ENCODE measurements at places on chromosomes 4 and X.

DNA sequence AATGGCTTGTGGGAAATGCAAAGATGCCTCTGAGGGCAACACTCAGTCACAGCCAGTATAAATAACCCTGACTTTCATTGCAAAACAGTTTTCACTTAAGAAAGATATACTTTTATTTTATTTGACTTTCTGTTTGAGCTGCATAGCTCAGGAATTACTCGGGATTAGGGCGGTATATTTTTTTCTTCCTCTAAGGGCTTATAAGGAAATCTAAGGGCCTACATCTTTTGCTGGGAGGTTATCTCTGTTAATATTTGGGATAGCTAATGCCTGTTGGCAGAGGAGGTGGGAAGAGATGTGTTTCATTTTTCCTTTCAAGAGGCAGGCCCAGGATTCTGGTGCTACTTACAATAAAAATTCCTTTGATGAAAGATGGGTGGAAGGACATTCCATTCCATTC, 28.8 kb upstream of the EGFL6 start:
- H3K4me1 ChIP-seq, result no peaks in the 10 kb centered on the region
- no peak overlapping the region for H3K27ac ChIP-seq
- H3K4me3 ChIP-seq, result no peak overlapping the region
- no peaks in the 10 kb centered on the region for H3K36me3 ChIP-seq
- no peaks in the 10 kb centered on the region for H3K27me3 ChIP-seq
- DNase-seq, result no peak

DNA sequence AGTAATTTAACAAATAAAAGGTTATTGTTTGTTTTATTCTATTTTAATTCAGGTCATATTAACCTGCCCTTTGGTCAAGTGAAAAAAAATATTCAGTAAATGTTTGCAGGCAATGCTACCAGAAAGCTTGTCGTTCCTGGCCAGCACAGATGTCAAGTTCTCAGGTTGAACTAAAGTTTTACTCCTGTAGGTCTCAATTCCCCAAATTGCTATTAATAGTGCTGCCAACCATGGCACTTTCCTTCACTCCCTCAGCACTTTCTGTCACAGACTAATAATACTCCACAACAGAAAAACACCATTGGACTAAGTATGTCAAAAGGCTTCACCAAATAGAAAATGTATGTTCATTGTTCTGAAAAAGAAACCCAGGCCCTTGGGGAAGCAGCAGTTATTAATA, 79.2 kb upstream of the C4orf54 start:
- H3K27me3 ChIP-seq, result no peaks in the 10 kb centered on the region
- no peak for DNase-seq
- H3K27ac ChIP-seq, result no peak overlapping the region
- H3K36me3 ChIP-seq, result no peaks in the 10 kb centered on the region

DNA sequence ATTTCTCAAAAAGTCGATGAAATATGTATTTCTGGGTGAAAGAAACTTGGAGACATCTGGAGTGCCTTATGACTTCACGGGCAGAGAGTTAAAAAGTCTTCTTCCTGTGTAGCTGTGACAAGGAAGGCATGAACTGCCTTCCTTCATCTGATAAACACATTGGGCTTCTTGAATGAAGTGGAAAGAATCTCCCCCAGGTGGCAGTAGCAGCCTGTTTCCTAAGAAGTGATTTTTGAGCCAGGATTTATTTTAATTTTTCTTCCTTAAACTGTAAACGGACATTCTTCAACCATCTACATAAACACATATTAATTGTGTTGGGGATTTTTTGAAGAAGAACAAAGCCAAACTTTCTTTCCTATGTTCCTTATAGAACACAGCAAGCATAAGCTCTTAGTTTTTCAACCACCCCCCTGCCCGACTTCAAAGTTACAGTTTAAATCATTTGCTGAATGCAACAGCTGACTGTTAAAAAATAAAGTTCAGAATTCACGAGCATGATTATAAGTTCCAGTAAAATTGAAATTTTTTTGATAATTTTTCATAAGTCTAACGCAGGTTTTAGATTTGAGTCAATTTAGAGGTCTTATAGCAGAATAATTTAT, 980 bp upstream of the GIMD1 start:
- no peak overlapping the region for H3K27ac ChIP-seq
- no peak for DNase-seq

GRCh38 chrX:109347632-109348031, 134.3 kb downstream of the GUCY2F start:
- H3K27me3 ChIP-seq, result no peaks in the 10 kb centered on the region
- no peaks in the 10 kb centered on the region for H3K36me3 ChIP-seq
- H3K4me1 ChIP-seq, result no peaks in the 10 kb centered on the region
- no peak overlapping the region for H3K4me3 ChIP-seq

DNA sequence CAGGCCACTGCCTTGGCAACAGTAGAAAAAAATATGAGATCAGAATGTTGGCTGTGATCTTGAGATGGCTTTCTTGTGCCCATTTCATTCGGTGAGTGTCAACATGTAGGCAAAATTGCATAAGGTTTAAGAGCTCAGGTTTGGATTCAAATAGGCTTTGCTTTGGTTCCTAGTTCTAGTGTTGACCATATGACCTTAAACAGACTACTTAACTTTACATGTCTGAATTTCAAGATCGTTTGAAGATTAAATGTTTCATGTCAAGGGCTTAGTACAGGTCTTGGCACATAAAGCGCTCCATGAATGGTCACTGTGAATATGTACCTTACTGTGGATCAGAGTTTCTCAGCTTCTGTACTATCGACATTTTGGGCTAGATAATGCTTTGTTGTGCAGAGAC, 204.2 kb downstream of the MGST2 start:
- H3K27ac ChIP-seq, result no peak overlapping the region
- H3K4me3 ChIP-seq, result no peak overlapping the region
- no peak for DNase-seq
- no peaks in the 10 kb centered on the region for H3K36me3 ChIP-seq
- no peaks in the 10 kb centered on the region for H3K27me3 ChIP-seq
- H3K4me1 ChIP-seq, result no peaks in the 10 kb centered on the region

GRCh38 chr4:84501202-84501503, 2.1 kb upstream of the NKX6-1 start:
- H3K36me3 ChIP-seq, result no peaks in the 10 kb centered on the region
- peaks cover 36% of the 10 kb centered on the region for H3K4me1 ChIP-seq
- peaks cover 100% of the 10 kb centered on the region for H3K27me3 ChIP-seq
- no peak overlapping the region for H3K4me3 ChIP-seq
- no peak overlapping the region for H3K27ac ChIP-seq

DNA sequence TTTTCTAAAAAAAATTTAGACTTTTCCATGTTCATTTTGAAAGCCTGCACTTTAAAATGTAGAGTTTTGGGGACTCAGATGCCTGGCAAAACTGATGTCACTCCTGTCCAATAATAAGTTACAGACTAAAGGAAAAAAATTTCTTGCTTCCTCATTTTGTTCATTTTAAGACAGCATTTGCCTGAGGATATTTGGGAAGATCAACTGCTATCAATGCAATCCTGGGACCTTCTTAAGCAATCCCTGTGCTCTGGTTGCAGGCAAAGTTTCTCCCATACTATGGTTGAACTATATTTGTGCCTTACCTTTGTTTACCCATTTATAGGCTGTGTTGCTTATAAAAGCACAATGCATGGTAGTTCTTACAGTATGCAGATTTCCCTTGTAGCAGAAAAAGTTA, 280.4 kb downstream of the CFAP47 start:
- no peak overlapping the region for H3K4me3 ChIP-seq
- no peaks in the 10 kb centered on the region for H3K4me1 ChIP-seq
- H3K36me3 ChIP-seq, result no peaks in the 10 kb centered on the region

DNA sequence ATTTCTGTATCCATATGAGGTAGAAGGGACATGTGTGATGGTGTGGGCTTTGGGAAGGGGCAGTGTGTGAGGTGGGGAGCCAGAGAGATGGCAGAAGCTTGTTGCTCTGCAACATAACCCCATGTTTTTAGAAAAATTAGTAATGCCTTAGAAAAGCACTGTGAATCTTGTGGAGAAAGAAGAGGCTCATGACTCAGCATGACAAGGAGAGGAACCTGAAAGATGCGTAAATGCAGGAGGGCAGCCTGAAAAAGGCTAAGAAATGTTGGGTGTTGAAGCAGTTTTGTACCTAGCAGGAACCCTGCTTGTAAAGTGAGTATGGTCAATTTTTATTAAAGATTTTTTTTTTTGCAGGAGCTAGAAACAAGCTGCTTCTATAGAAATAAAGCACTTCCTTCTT, 59.8 kb downstream of the ARSJ start:
- no peaks in the 10 kb centered on the region for H3K36me3 ChIP-seq
- no peak overlapping the region for H3K27ac ChIP-seq
- no peak overlapping the region for H3K4me3 ChIP-seq
- H3K27me3 ChIP-seq, result no peaks in the 10 kb centered on the region
- no peak for DNase-seq
- H3K4me1 ChIP-seq, result peaks cover 3% of the 10 kb centered on the region

DNA sequence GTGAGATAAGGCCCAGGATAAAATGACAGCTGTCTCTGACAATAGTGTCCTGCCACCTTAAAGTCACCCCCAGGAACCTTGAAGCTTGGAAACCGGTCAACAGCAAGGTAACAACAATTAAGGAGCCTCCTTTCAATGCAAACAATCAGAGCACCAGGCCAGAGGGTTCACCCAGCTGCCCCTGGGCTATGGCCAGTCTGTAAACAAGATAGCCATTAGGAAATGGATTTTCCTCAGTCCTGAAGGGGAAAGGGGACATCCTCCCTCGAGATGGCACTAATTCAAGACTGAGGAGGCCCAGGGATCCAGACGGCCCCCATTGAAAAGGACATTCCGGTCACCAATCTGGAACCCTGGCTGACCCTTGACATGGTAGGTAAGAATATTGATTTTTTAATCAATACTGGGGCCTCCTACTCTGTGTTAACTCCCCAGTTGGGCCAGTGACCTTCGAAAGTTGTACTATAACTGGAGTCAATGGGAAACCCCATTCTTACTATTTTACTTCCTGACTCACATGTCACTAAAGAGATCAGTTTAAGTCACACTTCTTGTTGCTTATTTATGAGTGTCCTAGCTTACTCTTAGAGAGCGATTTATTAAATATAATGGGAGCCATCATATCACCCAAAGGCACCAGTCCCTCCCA, 61.7 kb upstream of the CT45A1 start:
- no peaks in the 10 kb centered on the region for H3K36me3 ChIP-seq
- no peaks in the 10 kb centered on the region for H3K4me1 ChIP-seq
- no peak for DNase-seq
- H3K27me3 ChIP-seq, result no peaks in the 10 kb centered on the region
- no peak overlapping the region for H3K4me3 ChIP-seq
- no peak overlapping the region for H3K27ac ChIP-seq

DNA sequence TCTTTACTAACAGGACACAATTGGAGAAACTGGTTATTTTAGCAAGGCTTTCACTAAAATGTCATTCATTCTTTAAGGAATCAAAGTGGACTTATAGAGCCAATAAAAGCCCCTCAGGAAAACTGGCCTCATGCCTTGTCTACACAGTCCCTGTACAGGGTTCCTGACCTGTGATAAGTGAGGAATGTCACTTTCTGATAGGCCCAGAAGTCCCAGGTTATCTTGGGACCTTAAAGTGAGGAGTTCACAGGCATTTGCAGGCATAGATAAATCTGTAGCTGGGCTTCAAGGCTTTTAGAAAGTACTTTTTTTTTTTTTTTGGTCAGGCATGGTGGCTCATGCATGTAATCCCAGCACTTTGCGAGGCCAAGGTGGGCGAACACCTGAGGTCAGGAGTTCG, 19.4 kb upstream of the STPG2 start:
- H3K4me1 ChIP-seq, result no peaks in the 10 kb centered on the region
- DNase-seq, result no peak
- H3K27ac ChIP-seq, result no peak overlapping the region

Data from tibial artery (tissue), 4 donors.